ENCODE measurements at places on chromosomes 13 and 19.

GRCh38 chr19:46191972-46192371 lies 37.6 kb upstream of the IGFL1 start:
- DNase-seq, result no peak

GRCh38 chr19:16030964-16031871 lies 45.1 kb upstream of the TPM4 start:
- DNase-seq, result no peak

GRCh38 chr13:73096173-73096572 lies 37.4 kb downstream of the KLF5 start:
- no peak for DNase-seq

- DNase-seq, result no peak
Measured at GRCh38 chr19:49557641-49558325, 22.6 kb downstream of the NOSIP start.

DNA sequence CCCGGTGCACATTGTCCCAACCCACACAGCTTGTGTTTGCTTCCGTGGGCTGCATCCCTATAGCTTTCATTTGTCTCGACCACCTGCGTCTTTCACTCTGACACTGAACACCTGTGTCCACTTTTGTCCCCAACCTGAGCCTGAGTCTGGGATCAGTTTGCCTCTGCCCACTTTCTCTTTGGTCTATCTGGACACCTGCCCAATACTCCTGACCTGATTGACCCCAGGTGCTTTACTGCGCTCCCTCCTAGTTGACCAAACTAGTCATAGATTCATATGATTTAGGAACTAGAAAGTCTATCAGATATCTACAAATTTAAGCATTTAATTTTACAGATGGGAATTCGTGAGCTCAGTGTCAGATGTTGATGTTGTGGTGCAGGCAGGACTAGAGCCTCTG lies 209.9 kb downstream of the DCT start:
- no peak for DNase-seq

GRCh38 chr13:48600374-48601364 lies 53.1 kb upstream of the CYSLTR2 start:
- DNase-seq, result no peak

DNA sequence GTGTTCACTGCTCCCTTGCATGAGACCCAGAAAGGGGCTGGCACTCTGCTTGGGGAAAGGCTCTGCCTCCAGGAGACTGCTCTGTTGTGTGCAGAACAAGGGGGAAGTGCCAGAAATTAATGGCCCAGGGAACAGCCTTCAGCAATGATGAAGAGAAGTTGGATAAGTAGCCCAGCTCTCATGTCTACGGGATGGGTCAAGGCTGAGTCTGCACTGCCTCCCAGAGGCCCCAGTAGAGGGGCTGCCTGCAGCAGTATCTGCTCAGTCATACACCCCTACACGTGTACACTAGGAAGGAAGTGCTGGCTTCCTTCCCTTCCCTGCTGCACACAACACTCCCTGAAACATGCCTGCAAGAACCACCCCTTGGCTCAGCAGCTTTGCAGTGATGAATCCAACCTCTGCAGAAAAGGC lies 54.6 kb upstream of the URI1 start:
- no peak for DNase-seq

GRCh38 chr19:12985049-12985776 lies 10.1 kb upstream of the NFIX start:
- peak; percentile 25 for DNase-seq

- no peak for DNase-seq
Measured at GRCh38 chr13:113963376-113963775, 10.5 kb downstream of the C13orf46 start.

DNA sequence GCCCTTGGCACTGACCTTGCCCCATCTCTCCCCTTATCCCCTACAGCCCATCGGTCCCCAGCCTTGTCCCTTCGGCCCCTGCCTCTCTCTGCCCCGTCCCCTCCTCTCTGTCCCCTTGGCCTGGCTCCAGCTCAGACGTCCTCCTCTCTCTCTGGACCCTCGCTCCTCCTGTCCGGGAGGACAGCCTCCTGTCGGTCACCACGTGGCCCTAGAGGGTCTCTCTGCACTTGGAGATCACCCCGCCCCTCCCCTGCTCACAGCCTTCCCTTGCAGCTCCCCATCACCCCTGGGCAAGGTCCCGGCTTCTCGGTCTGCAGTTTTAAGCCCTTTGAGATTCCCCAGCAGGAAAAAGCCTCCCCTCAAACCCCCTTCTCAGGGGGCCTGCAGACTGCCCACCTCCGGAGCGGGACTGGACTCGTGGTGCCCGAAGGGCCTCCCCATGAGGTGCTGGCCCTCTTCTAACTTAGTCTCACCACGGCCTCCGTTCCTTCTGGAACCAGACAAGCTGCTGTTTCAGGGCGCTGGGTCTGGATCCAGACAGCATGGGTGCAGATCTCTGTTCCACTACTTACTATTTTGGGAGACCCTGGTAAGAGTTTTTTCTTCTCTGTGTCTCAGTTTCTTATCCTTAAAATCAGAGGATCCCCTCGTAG lies 3.3 kb upstream of the KLK15 start:
- no peak for DNase-seq

DNA sequence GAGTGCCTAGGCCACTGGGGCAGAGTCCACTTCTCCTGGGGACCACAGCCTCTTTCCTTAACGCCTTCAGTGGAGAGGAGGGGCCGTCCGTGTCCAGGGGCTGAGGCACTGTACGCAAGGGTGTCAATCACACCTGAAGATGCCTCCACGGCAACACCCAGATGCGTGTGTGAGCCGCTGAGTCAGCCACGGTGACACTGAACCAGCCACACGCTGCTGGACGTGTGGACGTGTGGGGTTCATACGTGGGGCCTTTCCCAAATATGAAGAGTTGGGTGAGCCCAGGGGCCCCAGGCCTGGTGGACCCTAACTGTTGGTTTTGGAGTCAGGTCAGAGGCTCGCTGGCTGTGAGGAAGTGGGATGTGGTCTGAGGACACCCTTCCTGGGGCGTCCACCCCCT lies 51.6 kb downstream of the TMEM255B start:
- no peak for DNase-seq

DNA sequence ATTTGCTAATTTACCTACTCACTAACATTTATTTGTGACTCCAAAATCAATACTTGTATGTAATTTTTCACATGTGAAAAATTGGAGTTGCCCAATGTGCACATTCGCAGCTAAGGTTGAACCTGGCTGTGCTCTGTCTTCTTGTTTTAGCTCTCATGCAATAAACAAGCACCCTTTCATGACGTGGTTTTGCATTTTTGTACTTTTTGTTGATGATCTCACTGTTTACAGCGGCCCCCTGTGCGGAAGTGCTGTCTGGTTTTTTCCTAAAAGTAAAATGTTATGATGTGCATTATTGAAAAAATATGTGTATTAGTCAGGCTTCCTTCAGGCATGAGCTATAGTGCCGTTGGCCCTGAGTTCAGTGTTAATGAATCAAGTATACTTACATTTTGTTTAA lies 18.1 kb downstream of the DGKH start:
- DNase-seq, result no peak

- peak; percentile 87 for DNase-seq
Measured at GRCh38 chr19:4811328-4812131, 20.0 kb downstream of the TICAM1 start.

GRCh38 chr19:34676697-34677385 lies at the start of gene SCGB2B2:
Gene SCGB2B2 (minus strand): TSS chr19:34677159. CDS start chr19:34594563, 82,596 bp downstream.
- peak; percentile 85 for DNase-seq

DNA sequence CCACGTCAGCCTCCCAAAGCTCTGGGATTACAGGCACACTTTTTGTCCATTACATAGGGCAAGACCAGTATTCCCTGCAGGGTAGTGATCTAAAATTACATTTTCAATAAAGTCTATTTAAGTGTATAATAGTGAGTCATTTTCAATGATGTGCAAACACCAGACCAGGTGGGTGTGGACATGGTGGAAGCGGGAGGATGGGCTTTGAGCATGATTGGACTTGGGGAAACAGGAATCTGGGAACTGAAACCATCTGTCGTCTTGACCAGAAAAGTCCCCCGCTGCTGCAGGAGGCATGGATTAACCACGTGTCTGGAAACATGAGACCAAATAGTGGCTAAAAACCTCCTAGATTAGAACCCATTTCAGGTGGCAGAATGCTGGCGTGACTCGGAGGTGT lies 4.9 kb downstream of the FXYD3 start:
- no peak for DNase-seq

DNA sequence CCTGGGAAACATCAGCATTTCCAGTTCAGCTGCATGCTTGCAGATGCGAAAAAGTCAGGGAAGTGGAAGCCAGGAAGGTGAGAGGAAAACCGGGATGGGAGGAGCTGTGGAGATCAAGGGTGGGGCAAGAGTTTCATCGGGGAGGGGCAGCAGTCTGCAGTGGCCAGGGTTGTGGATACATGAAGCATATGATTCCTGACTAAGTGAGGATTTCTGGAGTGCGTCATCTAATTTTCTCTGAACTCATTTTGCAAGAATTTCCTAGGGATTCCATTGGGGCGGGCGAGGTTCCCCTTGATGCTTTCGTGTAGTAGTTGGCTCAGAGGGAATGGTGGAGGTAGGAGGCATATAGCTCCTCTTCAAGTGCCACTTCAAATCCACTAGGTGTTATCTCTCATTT lies 344.1 kb upstream of the TMTC4 start:
- no peak for DNase-seq

DNA sequence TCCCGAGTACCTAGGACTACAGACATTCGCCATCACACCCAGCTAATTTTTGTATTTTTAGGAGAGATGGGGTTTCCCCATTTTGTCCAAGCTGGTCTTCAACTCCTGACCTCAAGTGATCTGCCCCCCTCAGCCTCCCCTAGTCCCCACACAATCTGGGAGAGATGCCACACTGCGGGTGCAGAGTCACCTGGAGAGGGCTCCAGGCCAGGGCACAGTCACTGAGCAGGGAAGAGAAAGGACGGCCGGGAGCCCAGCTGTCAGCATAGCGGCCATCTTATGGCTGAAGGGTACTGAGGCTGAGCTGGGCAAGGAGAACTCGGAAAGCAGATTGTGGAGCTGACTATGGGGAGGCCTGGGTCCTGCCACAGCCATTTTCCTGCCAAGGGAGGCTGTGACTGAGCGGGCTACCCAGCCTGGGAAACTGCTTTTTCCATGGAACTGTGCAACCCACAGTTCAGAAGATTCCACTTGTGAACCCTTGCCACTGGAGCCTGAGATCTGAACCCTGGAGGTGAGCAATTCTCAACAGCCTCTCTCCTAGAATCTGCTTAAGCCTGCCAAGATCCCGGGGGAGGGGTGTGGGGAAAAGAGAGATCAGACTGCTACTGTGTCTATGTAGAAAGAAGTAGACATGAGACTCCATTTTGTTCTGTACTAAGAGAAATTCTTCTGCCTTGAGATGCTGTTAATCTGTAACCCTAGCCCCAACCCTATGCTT lies 109.2 kb downstream of the ZNF486 start:
- DNase-seq, result no peak

- no peak for DNase-seq
Measured at GRCh38 chr19:51521781-51522180, 9.7 kb downstream of the SIGLEC6 start.

GRCh38 chr13:106104281-106104901 lies 431.1 kb downstream of the EFNB2 start:
- DNase-seq, result no peak

DNA sequence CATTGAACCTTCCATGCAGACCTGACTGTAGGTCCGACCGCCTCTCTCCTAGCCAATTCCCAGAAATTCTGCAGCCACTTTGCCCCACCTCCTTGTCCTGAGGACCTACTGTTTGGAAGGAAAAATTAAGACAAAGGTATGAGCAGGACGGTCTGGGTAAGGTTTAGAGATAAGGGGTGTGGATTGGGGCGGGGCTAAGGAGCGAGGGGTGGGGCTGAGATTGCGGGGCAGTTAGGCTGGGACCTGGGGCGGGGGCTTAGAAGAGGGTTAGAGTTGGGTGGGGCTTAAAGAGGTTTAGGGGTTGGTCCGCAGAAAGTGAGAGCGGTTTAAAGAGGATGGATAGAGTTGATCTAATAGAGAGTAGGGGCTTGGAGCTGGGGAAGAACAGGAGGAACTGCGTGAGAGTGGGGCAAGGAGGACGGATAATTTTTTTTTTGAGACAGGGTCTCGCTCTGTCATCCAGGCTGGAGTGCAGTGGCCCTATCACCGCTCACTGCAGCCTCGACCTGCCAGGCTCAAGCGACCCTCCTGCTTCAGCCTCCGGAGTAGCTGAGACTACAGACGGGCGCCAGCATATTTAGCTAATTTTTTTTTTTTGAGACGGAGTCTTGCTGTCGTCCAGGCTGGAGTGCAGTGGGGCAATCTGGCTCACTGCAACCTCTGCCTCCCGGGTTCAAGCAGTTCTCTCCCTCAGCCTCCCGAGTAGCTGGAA lies 1.7 kb upstream of the ZNF865 start:
- no peak for DNase-seq

DNA sequence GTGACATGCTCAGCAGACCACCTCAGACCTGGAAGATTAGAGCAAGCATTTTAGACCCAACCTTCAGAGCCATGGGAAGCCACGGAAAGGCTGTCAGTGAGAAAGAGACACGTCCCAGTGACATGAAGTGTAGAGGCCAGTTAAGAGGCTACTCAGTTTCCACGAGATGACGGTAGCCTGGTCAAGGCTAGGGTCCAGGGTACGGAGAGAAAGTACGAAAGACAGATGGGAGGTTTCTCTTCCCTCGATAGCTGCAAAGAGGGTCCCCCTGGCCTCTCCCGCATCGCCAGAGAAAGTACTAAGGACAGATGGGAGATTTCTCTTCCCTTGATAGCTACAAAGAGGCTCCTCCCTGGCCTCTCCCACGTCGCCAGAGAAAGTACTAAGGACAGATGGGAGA lies 8.6 kb downstream of the ZSCAN5A start:
- DNase-seq, result no peak

DNA sequence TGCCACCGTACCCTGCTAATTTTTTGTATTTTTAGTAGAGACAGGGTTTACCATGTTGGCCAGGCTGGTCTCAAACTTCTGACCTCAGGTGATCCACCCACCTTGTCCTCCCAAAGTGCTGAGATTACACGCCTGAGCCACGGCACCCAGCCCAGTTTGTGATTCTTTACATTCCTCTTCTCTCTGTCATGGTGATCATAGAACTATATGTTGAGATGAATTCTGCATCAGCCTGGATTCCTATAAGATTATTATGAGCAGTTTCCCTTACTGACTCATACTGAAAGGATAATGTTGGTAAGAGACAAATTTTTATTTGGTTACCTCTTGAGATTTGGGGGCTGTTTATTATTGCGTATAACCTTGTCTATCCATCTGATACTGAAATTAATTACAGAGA lies 121.5 kb upstream of the CSNK1A1L start:
- DNase-seq, result no peak

DNA sequence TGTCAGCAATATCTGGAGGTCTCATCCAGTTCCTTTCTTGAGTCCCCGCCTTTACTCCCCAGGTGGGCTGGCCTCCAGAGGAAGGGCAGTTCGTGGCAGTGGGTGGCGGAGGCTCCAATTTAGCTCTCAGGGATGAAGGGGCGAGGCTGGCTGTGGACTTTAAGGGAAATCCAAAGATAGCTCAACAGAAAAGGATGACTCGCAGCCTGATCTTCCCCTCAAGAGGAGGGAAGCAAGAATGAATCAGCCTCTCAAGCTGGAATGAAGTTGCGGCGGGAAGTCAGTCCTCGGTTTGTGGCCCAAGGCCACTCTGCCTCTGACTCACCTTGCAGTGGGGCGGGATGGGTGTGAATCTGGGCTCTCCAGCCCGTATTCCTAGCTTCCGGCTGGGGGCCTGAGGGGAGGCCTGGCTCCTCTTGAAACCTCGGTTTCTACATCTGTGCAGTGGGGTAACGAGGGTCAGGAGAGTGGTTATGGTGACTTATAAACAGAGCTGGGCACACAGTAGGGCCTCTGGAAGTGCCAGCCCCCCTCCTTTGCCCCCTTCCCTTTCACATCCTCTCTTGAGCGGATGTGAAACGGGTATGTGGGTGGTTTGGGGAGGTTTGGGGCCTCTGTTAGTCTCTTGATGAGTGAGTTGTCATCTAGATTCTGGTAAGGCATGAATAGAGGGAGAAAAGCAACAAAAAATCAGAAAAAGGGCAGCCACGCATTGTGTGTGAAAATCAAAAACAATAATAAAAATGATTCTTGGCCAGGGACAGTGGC lies 10.5 kb upstream of the SMG9 start:
- peak; percentile 82 for DNase-seq

All from CD4-positive, alpha-beta T cell treated with Interleukin-2 at 100 ng/mL for 4 hours (primary cell).